ENCODE measurements at places on chromosomes 4 and X. TPM values are rescaled to one million over a fixed set of nuclear protein-coding genes. Genes with fewer than 3 reads are reported as not detected.

The ANK2 gene
- polyA plus RNA-seq: 541 TPM

The PNMA6A gene
- 8.3 TPM for polyA plus RNA-seq

The EPGN gene
- not detected for polyA plus RNA-seq

The PAGE2B gene
- polyA plus RNA-seq: not detected
